ENCODE measurements at places on chromosomes 3 and 15. TPM values are rescaled to one million over a fixed set of nuclear protein-coding genes. Genes with fewer than 3 reads are reported as not detected.

Gene TMEM108
- total RNA-seq = 18.3 TPM

Gene RTP4
- total RNA-seq = not detected

Gene SPG11
- total RNA-seq = 73.0 TPM

Gene NR2E3
- not detected for total RNA-seq

Gene MIX23
- 24.5 TPM for total RNA-seq

Gene C3orf62
- total RNA-seq = 6.5 TPM

Gene USP50
- total RNA-seq = 2.9 TPM

Gene PLA2G4E
- total RNA-seq = not detected

Gene ITIH4
- total RNA-seq = 6.1 TPM

Gene CYP8B1
- total RNA-seq = not detected

Gene STXBP5L
- total RNA-seq = 11.0 TPM

Gene CCR9
- 0.41 TPM for total RNA-seq

Gene CSTA
- not detected for total RNA-seq

Gene LYZL4
- not detected for total RNA-seq

Gene OXNAD1
- 15.5 TPM for total RNA-seq

Gene SENP8
- total RNA-seq = 6.1 TPM

Gene PIGBOS1
- 7.7 TPM for total RNA-seq

Gene TAGLN3
- total RNA-seq = 174 TPM

Gene GOLGA8R
- 0.82 TPM for total RNA-seq

Gene NOX5
- under 0.01 TPM for total RNA-seq

Gene ZBED2
- not detected for total RNA-seq

Gene CRTC3
- total RNA-seq = 13.9 TPM

Gene PAK2
- 48.1 TPM for total RNA-seq

Gene DOCK3
- total RNA-seq = 39.9 TPM

Gene GREM1
- 2.4 TPM for total RNA-seq

Gene ALG1L2
- not detected for total RNA-seq

Gene CNTN4
- total RNA-seq = 134 TPM

Gene C3orf22
- not detected for total RNA-seq

Gene ROBO2
- total RNA-seq = 245 TPM

Gene UTS2B
- total RNA-seq = 0.41 TPM

Gene CLDN16
- total RNA-seq = 1.6 TPM

Gene HTR3E
- total RNA-seq = not detected

Gene LINGO1
- 32.6 TPM for total RNA-seq

Gene RGMA
- total RNA-seq = 6.1 TPM

Gene RAF1
- 199 TPM for total RNA-seq

Gene NR2C2
- total RNA-seq = 59.5 TPM

Gene SLCO2A1
- total RNA-seq = under 0.01 TPM

Gene CHRNA7
- total RNA-seq = 4.5 TPM

Gene SSUH2
- 0.41 TPM for total RNA-seq

Measured in frontal cortex (tissue), 4 donors.